AG09319 (cell line): ENCODE measurements at places on chromosomes 2 and 18.

- no peak for DNase-seq
Measured at GRCh38 chr2:113156278-113157117, 17.3 kb upstream of the PSD4 start.

DNA sequence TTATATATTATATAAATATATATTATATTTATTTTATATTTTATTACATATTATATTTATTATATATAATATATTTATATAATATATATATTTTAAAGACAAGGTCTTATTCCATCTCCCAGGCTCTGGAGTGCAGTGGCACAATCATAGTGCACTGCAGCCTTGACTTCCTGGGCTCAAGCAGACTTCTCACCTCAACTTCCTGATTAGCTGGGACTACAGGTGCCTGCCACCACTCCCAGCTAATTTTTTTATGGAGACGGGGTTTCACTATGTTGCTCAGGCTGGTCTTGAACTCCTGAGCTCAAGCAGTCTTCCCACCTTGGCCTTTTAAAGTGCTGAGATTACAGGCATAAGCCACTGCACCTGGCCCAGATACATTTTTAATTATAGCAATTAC is 110.0 kb downstream of the PHLPP1 start:
- DNase-seq = no peak

DNA sequence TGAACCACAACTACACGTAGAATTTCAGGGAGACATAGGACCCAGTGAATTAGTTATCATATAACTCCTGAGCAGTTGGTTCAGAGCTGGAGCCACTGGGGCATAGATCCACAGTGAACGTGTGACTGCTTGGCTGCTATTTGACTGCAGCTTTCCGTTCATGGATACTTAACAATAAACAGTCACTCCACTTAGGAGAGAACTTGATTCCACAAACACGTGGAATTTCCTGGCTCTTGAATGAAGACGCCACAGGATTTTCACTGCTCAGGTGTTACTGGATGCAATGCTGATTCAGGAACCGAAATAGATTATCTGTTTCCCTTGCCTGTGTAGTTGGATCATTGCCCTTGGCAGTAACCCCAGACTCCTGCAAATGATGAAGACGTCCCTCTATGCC is 679.1 kb upstream of the ZEB2 start:
- DNase-seq = no peak

DNA sequence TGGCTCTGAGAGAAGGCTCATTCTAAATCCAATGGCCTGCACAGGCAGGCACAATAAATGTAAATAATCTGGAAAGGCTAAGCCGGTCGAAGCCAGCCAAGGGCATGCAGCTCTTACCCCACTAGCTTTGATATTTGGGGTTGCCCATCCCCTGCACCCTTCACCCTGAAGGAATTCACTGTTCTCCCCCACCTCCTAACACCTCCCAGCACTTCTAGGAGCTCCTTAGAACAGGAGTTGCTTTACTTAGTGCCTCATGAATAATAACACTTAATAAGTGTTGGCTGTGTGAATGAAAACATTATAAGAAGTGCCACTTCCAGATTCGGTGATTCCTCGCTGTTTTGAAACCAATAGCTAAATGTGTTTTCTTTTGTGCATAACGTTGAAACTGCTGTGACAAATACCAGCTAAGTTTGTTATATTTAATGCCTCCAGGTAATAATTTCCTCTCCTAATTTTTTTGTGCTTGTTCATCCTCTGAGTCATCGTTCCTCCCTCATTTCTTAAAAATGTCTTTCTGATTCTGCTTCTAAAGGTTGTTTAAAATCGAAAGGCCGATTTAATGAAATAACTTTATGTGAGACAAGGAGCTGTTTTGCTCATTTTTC is 458.8 kb downstream of the METTL4 start:
- no peak for DNase-seq

DNA sequence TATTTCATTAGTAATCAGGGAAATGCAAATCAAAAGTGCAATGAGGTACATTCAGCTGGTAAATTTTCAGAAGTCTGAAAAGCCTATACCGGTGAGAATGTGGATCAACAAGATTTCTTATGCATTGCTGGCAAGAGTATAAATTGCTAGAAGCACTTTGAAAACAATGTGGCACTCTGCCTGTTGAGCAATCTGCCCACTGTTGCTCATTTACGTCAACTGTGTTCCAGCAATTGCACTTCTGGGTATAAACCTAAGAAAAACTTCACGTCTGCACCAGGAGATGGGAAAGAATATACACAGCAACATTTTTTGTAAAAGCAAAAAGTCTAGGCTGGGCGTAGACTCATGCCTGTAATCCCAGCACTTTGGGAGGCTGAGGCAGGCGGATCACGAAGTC is 40.8 kb downstream of the MTERF4 start:
- peak; percentile 12 for DNase-seq

GRCh38 chr2:179931502-179931901 is 70.1 kb upstream of the ZNF385B start:
- DNase-seq = no peak

- no peak for DNase-seq
Measured at GRCh38 chr18:44796429-44797428, 116.0 kb downstream of the SETBP1 start.

DNA sequence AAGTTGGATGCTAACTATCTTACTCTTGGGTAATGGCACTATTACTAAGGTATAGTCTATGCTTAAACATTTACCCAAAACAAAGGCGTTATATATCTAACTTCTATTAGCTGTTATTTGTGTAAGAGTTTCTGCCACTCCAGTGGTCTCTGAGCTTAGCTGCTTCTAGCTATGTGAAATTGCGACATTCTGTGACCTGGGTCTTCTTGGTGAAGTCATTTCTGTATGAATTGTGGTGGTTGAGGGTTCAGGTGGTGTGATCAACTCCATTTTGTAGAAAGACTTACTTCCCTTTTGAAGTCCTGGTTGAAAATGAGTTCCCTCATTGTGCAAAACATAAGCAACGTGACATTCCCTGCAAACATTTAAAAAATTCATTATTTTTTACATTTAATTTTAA is 221.6 kb downstream of the PIK3C3 start:
- no peak for DNase-seq

- no peak for DNase-seq
Measured at GRCh38 chr2:186746584-186746983, 52.7 kb downstream of the FAM171B start.

GRCh38 chr18:63302636-63303405 is 16.7 kb downstream of the BCL2 start:
- no peak for DNase-seq

GRCh38 chr18:39561126-39561525 is 1995.5 kb upstream of the CELF4 start:
- DNase-seq = no peak

DNA sequence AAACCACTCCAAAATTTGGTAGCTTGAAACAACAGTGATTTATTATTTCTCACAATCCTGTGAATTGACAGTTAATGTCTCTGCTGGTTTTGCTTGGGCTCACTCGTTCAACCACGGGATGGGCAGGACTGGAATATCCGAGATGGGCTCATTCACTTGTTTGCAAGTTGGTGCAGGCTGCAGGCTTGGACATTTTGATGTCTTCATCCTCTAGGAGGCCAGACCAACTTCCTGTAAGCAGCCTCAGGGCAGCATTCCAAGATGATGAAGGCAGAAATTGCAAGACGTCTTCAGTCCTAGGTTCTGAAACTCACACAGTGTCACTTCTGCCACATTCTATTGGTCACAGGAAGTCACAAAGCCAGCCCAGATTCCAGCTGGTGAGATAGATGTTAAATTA is 47.1 kb downstream of the GPR39 start:
- no peak for DNase-seq

DNA sequence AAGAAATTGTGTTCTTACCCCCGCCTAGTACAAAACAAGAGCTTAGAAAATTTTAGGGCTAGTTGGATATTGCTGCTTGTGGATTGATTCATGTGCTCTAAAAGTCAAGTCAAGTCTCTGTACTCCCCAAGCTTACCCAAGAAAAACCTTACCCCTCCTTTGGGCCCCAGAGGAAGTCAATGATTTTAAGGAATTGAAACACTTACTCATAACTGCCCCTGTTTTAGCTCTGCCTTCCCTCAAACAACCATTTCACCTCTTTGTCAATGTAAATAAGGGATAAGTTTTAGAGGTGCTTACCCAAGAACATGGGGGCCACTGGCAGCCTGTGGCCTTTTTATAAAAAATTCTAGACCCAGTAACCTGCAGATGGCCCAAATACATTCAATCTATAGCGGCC is 136.6 kb upstream of the RMP24 start:
- no peak for DNase-seq

DNA sequence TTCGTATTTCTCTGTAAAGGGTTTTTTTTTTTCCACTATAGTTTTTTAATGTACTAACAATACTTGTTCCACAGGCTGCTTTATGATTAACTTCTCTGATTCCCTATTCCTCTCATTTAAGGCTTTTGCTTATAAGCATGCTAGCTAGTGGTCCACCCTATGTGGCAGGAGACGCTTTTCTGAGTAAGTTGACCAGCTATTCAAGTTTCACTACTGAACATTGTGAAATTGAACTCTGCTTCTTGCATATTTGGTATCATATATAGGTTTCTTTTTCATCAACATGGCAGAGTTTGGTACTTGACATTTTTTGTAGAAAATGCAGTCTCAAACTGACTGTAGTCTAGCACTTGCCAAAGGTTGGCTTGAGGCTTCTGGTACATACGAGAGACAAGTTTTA is 74.2 kb downstream of the OTX1 start:
- DNase-seq = no peak

DNA sequence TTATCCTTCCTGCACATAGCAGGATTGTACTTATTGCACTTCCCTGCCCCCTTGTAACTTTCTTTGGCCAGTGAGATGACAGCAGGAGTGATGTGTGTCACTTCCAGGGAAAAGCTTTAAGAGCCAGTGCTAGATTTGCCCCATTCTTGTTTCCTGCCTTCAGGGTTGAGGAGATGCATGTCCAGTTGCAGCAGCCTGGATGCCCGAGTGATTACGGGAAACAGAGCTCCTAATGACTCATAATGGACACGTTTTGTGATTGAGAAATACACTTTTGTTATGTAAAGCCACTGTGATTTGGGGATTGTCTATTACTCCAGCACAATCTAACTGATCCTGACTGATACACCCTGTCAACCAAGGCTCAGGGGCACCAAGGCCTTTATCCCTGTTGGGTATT is 5.0 kb upstream of the TET3 start:
- DNase-seq = peak; percentile 63

- DNase-seq = no peak
Measured at GRCh38 chr2:221601376-221601775, 29.3 kb upstream of the EPHA4 start.

- DNase-seq = no peak
Measured at GRCh38 chr18:11992096-11992790, 10.9 kb downstream of the IMPA2 start.

- DNase-seq = no peak
Measured at GRCh38 chr2:220432645-220433044, 805.2 kb downstream of the SLC4A3 start.

DNA sequence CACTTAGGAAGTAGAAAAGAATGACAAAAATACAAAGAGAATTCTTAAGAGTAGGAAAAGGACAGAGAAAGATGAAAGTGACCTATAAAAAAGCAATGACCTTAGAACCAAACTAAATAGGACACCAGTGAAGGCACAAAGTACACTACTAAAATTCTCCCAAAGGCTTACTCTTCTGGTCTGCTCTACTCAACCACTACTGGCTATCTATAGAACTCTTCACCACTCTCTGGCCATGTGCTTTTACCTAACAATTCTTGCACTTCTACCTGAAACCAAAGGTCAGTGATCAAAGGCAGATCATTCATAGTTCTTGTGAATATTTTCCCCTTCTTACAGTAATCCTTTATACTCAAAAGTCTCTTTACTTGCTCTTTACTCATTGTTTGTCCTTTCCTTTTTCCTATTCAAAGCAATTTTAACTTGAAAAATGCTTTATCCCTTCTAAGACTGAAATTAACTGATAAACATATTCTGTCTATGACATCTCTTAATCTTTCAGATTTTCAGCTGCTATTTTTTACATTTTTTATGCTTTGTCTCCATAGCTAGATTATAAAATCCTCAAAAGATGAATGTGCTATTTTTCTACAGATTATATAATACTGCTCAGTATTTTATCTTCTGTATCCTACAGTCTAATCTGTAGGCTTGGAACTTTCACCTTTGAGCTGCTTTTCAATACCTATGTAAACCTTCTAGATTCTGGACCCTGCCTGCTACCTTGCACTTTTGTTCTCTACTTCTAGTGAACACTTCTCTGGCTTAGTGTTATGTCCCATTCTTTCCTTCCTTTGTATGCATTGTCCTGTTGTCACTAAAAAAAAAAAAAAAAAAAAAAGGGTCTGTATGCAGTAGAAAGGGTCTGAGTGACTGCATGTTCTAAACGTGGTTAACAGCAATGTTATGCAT is 64.6 kb downstream of the NCKAP1 start:
- no peak for DNase-seq

DNA sequence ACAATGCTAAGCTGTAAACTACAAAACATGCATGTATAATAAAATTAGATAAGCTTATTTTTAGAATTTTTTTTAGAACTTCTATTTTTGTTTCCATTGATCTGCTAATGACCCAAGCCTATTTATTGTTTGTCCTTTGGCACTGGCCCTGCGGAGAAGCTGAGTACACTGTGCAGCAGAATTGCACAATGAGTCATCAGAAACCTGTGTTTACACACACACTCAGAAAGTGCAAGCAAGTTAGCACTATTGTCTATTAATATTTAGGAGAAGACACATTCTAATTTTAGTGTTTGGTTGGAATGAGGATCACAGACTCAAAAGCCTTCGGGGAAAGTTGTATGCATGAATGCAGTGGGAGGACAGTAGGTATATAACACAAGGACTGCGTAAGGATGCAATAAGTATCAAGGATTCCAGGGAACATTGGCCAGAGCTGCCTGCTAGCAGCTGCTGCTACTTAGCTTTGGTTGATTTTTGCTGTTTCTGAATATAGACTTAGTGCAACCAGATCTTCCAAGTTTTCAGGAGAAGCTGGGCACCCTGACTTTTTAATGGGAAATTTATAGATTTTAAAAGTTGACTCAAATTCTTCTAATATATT is 128.2 kb downstream of the KCNH7 start:
- DNase-seq = no peak

DNA sequence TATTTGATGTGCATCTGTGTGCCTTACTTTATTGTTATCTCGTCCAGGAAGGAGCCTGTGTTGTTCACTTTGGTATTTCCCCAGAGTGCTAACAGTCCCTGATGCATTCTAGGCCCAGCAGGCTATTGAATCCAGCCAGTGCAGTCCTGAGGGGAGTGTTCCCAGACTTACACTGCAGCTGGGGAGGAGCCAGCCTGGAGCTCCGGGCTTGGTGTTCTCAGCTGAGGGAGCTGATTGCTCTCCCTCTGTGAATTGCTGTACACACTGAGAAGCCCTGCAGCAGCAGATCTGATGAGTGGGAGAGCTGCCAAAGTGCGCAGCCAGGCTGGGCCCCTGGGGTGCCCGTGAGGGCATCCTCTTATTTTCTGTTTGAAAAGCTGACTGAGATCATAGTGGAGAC is 159.2 kb downstream of the GALNT3 start:
- DNase-seq = no peak

DNA sequence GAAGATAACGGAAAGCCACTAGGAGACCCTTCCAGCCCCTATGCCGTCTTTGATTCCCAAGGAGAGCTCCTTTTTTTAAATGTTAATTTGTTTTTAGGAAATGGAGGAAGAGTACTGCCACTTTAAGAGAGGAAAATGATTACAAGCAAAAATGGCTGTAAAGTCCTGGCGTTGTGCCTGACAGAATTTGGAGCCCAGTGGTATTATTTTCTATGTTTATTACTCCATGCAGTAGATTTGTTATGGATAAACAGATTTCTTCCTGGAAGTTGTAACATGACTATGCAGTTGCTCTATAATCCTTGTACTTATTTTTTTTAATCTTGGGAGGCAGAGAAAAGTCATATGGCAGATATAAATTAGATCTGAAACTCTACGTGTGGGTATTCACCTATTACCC is 141.3 kb downstream of the GBX2 start:
- DNase-seq = peak; percentile 14

- no peak for DNase-seq
Measured at GRCh38 chr2:65979446-65979845, 455.5 kb upstream of the MEIS1 start.
